ENCODE measurements at places on chromosomes 2 and 18.

- no peak for DNase-seq
Measured at GRCh38 chr2:182937870-182938269, 71.4 kb upstream of the FRZB start.

DNA sequence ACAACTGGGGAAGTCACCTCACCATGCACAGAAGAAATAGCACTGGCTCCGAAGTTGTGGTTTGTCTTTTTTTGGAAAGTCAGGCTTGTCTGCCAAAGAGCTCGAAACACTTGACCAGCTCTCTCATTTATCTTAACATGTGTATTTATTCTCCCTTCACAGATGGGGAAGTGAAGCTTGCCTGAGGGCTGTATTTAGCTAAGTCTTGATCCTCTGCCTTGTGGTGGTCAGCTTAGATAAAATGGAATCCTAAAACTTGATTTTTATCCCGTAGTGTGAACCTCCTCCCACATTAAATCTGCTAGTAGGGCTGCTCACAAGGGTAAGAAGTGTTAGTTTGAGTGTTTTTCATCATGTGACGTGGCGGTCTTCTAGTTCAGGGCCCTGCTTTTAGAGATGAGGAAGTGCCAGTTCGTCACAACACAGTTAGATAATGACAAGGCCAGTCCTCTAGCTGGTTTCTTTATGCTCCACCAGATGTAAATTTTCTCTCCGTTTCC lies 89.7 kb downstream of the TMEM247 start:
- peak; percentile 50 for DNase-seq

- peak; percentile 73 for DNase-seq
Measured at GRCh38 chr2:11872247-11872947, 126.0 kb downstream of the LPIN1 start.

DNA sequence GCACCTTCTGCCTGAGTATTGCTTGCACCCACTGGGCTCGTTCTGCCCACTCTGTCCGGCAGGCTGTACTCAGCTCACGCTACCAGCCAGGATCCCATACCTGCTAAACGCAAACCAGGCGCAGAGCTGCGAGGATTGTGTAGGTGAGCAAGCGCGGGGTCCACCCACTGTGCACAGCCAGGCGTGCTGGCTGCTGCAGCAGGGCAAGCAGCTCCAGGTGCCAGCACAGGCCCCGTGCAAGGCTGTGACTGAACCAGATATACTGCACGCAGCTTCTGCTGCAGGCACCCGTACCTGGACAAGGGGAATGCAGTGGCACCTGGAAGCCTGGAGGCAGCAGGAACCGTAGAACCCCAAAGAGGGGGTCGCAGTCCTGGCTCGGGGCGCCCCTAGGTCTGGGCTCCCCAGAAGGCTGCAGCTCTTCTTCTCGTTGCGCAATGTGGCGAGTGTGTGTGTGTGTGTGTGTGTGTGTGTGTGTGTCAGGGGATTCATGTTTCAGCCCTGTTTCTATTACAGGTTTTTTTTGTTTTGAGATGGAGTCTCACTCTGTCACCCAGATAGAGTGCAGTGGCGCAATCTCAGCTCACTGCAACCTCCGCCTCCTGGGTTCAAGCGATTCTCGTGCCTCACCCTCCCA lies 46.1 kb upstream of the RAB1A start:
- DNase-seq: no peak

- DNase-seq: no peak
Measured at GRCh38 chr2:175064797-175065196, 59.6 kb upstream of the CHN1 start.

DNA sequence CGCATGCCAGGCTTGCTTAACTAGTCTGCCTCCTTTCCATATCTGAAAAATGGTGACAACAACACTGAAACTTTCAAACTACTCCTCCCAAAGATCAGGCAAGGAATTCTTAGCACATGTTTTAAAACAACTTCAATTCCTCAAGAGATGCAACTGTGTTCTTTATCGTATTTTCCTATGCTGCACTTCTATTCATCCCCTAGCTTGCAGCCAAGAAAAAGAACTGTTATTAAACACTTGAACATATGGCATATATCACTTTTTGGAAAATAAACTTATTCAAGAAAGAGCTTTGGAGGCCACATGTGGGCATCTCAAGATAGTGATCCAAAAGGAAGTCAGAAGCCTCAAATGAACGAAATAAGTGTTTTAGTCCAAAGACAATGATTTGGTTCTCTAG lies 75.6 kb upstream of the STAM2 start:
- no peak for DNase-seq

GRCh38 chr2:34447097-34447496 lies 848.0 kb upstream of the FAM98A start:
- no peak for DNase-seq

- no peak for DNase-seq
Measured at GRCh38 chr2:111662039-111662770, 221.8 kb downstream of the ANAPC1 start.

DNA sequence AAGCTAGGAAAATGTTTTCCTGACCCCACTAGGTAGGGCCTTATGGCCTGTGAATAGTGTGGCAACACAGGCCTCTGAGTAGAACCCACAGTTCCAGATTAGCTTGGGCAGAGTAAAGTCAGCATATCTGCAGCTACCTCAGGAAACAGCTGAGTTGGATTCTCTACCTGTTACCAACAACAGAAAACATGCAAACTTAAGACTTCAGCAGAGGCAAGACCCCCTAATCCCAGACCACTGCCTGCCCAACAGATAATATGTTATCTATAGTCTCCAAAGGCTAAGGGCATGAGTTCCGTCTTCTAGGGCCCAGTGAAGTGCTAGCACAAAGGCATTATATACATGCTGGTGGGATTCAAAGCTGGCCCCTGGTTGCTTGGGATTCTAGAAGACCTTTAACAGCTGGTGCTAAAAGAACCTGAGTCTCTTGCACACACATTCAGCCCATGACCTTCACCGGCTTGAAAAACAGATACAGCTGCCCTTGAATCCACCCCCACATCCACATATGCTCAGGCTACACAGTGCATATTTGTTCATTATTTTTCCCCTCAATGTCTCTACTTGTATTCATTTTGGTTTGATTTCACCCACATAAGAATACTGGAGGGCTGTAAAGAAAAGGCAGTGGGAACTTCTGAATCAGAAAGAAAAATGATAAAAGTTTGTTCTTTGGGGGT lies 13.5 kb upstream of the UBXN4 start:
- peak; percentile 16 for DNase-seq

- peak; percentile 71 for DNase-seq
Measured at GRCh38 chr2:107621186-107622165, 205.2 kb upstream of the RGPD4 start.

GRCh38 chr2:238643400-238643907 lies 204.4 kb upstream of the TWIST2 start:
- no peak for DNase-seq

GRCh38 chr2:113080134-113080533 lies 12.4 kb downstream of the IL1F10 start:
- DNase-seq: peak; percentile 50

- no peak for DNase-seq
Measured at GRCh38 chr2:158890296-158890905, 78.0 kb upstream of the TANC1 start.

DNA sequence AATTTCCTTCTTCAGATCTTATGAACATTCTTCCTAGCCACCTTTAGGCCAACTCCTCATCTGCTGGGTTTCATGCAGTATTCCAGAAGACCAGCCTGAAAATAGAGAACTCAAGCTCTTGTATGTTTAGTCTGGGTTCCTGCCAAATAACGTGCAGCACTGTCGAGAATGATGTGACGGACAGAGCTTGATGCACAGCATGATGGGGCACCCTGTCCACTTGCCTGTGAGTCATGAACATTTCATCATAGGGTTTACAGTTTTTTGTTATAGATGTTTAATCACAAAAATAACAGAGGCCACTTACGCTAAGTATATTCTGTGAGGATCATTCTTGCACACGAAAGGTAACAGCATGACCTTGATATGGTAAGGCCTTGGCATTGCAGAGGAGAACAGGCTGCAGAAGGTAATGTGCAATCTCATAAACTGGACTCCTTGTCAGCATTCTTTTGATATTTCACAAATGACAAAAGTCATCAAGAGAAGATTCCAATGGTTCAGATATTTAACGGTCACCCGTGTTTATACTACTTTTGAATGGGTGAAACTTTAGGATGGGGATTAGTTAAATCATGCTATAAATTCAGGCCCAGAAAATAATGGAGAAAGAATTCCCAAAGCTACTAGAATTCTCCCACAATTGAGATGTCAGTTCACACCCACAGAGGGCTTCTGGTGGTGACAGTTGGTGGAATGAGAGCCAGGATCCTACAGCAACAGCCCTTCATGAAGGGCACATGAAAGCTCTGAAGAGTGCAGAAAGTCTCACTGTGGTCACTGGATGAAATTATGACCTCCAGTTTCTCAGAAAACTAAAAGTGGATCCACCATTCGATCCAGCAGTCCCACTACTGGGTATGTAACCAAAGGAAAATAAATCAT lies 396.1 kb upstream of the RAB12 start:
- no peak for DNase-seq

DNA sequence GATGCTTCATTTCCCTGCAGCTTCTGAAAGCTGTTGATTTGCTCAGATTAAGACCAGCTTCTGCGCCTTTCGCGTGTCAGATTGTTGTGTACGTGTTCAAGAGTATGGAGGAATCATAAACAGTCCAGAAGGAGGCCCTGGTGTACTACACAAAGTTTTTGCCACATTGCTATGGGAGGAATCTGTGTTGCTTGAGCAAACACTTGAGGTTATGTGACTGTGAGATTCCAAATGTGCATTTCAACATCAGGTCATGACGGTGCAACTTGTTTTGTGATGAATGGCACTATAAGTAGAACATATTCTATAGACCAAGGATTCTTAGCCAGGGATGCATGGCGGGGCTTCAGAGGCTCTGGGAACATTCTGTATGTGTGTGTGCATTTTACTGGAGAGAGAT lies 35.0 kb downstream of the SRSF7 start:
- DNase-seq: no peak

- no peak for DNase-seq
Measured at GRCh38 chr2:101734505-101735165, 37.1 kb downstream of the MAP4K4 start.

- no peak for DNase-seq
Measured at GRCh38 chr2:134253804-134254203, at the start of gene MGAT5. TSS of gene MGAT5 (plus strand) at chr2:134254072. CDS start at chr2:134254404, 332 bp downstream.

- DNase-seq: no peak
Measured at GRCh38 chr18:9494778-9495331, 19.5 kb downstream of the RALBP1 start.

- no peak for DNase-seq
Measured at GRCh38 chr18:75125382-75126331, 83.3 kb downstream of the PTGR3 start.

All from hematopoietic multipotent progenitor cell treated with erythropoietin and hydrocortisone succinate and interleukin-3 and kit ligand, for 8 days (in vitro differentiated cells).